ENCODE measurements at places on chromosomes 4 and X.

DNA sequence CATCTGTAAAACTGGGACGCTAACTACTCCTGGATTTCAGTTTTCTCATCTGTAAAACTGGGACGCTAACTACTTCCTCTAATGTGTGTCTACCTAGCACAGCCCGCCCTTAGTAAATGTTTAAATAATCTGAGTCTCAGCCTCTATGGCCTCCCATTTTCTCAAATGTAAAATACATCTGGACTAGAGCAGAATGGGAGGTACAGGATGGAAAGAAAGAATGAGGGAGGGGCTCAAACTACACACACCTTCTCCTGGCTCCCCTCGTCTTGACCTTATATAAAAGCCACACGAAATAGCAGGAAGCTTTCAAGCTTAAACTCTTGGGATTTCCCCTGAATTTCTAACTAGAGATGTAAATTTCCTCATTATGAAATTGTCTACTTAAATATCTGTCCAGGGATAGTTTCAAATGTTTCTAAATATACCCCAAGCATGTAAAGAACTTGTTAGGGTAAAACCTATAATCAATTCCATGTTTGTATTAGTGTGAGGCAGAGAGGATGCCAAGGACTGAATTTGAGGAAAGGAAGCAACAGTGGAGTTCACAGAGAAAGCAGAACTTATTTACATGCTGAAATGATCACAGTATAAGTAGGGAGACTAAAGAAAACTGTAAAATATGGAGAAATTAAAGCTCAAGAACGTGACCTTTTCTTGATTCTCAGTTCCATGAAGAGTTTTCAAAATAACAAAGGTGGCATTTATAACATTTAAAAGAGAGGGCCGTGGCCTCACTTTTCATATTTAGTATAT lies 220.0 kb downstream of the NWD2 start:
- DNase-seq: no peak

DNA sequence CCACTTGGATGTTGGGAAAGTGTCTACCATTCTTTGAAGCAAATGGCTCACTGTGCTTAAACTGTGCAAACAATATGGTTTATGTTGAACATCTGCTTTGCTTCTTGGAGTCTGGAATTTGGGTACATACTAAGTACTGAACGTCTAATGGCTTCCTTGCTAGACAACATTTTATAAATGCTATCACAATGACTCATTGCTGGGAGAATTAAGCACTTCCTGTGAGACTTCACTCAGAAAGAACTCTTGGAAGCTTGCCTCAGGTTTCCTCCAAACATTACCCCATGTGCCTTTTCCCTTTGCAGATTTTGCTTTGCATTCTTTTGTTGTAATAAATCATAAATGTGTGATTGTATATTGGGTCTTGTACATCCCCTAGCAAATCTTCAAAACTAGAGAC lies 139.7 kb downstream of the PACRGL start:
- no peak for DNase-seq

DNA sequence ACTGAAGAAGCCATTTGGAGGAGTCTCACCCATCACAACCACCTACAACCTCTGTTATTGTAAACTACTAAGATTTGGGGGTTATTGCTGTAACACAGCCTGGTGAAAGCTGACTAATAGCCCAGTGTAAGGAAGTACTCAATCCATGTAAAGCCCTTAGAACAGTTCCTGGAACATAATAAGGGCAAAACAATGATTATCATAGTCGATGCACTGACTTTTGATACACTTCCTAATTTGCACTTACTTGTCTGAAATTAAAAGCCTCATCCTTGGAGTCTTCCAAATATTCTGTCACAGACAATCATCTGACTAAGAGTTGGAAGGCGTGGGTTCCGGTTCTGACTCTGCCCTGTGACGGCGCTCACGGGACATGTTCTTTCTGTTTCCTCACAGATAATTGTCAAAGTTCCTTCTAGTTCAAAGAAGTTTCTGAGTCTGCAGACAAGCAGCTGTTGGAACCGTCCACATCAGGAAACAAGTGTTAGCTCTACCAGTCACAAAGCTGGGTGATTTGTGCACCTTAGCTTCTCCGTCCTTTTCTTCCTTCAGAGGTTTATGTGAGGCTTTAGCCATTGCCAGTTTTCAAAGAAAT lies 33.4 kb upstream of the RASGEF1B start:
- DNase-seq: peak; percentile 77

DNA sequence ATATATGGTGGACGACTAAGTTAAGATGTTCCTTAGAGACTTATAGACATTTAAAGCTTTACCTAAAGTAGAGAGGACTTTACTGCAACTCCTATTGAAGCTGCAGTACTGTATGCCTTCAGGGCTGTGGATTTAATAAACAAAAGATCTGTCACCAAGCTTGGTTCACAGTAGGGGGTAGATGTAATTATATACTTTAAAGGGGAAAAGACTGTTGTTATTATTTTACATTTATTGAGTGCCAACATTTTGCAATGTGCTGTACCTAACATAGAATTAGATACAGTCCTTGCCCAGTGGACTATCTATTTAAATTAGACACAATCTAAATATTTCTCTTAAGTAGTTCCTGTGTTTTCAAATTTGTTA lies 67.2 kb downstream of the SLIT2 start:
- DNase-seq: no peak

DNA sequence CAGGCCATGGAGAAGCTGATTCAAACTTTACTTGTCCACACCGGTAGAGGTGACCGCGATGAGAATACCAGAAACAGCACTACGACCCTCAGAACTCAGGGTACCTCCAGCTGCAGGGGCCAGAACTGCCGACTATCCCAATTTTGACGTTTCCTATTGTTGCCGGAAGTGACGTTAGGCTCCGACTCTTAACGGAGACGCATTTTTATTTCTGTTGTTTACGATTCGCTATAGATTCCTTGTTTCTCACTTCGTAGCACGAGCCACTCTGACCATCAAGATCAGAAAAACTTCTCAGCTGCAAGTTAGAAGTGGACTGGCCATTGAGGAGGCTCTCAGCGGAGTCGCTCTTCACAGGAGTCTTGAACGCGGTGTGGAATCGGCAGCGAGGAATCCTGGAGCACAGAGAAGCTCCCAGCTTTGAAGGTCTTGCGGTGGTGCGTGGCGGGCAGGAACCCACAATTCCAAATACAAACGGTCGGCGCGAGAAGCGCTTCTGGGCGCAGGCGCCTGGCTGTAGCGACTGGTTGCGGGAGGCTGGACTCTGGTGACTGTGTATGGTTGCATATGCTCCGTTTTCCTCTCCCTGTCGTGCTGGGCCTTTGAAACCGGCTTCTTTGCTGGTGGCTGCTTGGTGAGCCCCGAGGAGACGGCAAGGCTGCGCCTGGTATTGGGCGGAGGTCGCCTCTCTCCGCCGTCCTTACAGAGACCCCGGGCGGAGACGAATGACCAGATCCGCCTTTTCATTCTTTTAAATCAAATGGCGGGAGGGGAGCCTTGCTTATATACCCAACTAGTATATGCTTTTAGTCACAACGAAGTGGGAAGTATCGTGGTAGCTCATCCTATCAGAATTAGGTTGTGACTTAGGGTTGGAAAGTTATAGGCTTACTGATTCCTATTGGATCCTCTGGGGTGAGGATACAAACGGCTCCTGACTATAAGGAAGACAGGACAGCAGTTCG lies at the start of the genes CEP44 and FBXO8:
CEP44 (plus strand) TSS at position 405 of the 965 bp plus-strand sequence. CDS start 15,211 bp downstream, outside the sequence.
FBXO8 (minus strand) TSS at position 161 of the 965 bp plus-strand sequence. CDS start 20,575 bp downstream, outside the sequence.
- DNase-seq: peak; percentile 72

DNA sequence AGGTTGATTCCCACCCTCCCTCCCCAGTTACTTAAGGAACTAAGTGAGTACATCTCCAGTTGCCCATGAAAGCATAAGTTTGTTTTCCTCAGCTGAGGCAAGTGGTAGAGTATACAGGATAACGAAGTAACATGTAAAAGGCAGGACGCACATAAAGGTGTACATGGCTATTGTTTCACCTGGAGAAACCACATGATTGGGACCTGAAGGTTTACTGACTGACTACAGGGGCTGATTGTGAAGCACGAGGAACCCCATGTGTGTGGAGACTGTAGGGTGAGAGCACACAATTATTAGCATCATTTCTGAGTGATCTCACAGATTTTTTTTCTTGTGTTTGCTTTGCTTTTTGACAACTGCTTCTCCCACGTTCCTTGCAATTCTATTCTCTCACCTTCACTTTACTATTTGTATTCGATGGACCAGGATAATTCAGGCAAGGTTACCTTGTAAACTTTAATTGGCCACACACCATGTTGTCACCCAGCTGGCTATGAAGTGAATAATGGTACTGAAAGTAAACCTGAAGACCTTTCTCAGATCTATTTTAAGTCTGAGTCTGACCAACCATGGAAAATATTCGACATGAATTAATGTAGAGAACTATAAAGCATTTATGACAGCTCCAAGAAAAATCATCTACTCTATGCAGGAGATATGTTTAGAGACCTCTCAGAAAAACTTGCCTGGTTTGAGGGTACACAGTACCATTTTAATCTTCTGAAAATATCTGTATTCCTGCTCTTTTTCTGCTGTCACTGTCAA lies 102.5 kb upstream of the MYOZ2 start:
- DNase-seq: no peak

DNA sequence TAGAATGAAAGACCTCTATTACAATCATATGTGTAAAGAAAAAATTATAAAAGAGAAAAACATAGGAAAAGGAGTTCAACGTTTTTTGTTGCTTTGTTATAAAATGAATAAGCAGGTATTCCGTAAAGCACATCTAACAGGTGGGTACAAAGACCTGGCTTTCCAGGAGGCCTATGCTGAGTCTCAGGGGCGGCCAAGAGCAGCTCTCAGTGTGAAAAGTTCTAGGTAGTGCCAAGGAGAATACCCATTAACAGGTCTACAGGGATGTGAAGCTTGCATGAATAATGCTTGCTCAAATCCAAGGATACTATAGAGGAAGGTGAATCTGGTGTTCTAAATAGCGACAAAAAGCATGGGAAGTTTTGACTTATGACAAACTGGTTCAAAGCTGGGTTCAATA lies 944.4 kb downstream of the PDHA2 start:
- no peak for DNase-seq

GRCh38 chr4:106422766-106423165 lies 54.2 kb upstream of the GIMD1 start:
- no peak for DNase-seq

DNA sequence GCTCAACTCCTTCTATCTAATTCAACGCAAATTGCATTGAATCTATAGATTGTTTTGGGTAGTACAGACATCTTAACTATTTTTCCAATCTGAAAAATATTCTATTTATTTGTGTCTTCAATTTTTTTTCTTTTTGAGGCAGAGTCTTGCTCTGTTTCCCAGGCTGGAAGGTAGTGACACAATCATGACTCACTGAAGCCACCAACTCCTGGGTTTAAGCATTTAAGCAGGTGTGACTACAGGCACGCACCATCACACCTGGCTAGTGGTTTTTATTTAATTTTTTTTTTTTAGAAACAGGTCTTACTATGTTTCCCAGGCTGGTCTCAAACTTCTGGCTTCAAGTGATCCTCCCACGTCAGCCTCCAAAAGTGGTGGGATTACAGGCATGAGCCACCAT lies 98.3 kb downstream of the GK start:
- DNase-seq: no peak

- DNase-seq: no peak
Measured at GRCh38 chr4:21695141-21695540, 253.4 kb downstream of the KCNIP4 start.

DNA sequence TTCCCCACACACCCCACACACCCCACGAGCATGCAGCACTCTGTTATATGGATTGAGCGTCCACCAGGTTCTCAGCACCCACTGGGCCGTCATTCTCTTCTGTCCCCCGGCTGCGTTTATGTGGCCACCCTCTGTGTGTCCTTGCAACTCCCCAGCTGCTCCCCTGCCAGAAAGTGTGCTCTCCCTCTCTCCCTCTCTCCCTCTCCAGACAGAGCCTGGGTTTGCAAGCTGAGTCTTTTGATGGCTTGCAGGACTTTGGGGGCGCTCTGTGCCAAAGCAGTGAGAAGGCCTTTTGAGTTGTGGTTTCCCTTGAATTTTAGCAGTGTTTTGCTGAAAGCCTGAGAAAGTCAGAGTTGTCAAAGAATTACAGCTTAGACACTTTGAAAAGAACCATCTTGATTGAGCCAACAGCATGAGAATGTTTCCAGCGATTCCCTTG lies 173.5 kb downstream of the DCLK2 start:
- DNase-seq: no peak

DNA sequence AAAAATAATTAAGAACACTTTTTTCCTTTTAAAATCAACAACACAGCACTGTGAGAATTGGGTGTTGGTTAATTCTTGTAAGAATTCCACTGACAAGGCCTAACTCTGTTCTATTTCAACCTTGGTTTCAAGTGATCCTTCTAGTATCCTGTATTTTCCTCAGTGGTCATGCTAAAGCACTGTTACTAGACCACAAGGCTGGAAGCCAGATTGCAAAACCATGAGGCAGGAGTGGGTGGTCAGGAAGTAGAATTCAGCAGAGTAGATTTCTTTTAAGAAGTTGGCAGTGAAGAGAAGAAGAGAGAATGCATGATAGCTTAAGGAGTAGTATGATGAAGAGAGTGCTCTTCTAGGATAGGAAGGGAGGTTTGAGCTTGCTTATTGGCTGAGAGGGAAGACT lies 71.6 kb upstream of the LEF1 start:
- no peak for DNase-seq

DNA sequence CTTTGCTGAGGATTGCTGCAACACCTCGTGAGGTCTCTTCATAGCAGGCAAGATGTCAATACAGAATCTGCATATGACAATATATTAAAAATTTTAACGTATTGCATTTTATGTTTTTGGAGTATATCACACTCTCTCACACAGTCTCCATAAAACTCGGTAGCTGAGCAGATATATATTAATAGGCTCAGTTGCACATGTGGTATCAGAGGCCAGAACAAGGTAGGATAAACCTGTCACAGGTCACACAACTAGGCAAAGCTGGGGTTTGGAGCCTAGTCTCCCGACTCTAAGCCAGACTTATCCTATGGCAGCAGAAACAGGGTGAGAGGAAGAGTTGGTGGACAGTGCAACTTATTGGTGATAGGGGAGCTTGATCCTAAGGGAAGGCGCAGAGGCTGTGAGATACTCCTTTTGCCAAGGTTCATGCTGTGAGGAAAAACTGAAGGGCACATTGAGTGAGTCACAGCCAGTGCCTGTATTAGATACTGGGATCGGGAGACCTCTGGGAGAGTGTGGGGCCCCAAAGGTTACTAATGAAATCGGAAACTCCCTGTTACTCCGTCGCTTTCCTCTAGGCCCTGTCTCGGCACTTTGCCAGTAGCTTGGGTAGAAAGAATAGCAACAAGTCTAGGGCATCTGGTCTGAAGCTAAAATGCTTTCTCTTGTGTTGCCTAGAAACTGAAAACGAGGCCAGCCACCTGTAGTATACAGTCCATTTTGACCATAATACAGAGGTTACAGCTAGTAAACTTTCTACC lies 195.7 kb downstream of the ARHGAP10 start:
- no peak for DNase-seq

- DNase-seq: no peak
Measured at GRCh38 chr4:1026115-1026514, 14.7 kb downstream of the FGFRL1 start.

DNA sequence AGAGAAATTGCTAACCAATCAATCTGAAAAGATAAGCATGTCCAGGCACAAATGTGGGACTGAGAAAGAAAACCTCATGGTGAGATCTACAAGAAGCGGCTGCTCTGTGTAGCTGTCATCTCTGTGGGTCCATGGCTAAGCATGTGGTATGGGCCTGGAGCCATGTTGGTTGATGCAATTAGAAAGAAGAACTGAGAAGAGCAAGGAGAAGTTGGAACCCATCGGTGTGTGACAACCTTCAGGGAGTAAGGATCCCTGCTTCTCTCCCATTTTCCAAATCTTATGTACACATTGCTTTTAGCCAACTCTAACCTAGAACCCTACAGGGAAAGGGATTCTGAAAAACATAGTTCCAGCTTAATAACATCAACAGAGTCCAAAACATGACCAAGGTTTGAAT lies 890.2 kb downstream of the FSTL5 start:
- no peak for DNase-seq

Measured in CD4-positive, alpha-beta T cell treated with Interleukin-6 for 4 hours (primary cell).